ENCODE measurements at places on chromosomes 3 and 15.

GRCh38 chr15:100703671-100704070, 101.3 kb downstream of the ASB7 start:
- no peak for DNase-seq

DNA sequence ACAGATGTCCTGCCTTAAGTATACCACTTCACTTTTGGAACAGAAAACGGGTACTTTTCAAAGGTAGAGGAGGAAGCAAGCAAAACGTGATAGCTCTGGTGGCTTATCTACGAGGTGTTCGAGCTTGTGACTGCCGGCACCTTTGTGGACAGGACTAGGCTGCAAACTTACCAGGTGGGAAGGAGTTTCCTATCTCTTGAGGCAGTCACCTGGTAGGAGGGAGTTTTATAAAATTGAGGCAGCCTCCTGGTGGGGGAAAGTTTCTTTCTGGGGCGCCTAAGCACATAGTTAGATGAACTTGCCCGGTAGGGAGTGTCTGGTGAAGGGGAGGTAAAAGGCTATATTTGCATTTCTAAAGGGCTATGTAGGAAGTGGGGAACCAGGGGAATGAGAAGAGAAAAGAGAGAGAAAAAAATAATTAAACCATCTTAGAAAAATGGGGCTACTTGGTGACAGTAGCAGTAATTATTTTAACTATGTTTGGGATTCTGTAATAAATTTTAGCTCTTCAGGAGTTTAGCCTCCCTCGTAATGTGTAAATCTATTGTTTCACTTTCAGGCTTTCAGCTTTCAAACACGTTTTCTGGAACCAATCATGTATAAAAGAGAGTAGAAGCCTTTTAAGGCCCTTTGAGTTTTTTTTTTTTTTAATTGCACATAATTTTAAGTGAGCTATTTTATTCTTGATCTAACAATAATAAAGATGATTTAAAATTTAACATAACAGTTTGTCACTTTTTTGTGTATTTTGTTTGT, 131.0 kb downstream of the IL5RA start:
- no peak for DNase-seq

- no peak for DNase-seq
Measured at GRCh38 chr15:23035964-23036566, 3.3 kb downstream of the TUBGCP5 start.

DNA sequence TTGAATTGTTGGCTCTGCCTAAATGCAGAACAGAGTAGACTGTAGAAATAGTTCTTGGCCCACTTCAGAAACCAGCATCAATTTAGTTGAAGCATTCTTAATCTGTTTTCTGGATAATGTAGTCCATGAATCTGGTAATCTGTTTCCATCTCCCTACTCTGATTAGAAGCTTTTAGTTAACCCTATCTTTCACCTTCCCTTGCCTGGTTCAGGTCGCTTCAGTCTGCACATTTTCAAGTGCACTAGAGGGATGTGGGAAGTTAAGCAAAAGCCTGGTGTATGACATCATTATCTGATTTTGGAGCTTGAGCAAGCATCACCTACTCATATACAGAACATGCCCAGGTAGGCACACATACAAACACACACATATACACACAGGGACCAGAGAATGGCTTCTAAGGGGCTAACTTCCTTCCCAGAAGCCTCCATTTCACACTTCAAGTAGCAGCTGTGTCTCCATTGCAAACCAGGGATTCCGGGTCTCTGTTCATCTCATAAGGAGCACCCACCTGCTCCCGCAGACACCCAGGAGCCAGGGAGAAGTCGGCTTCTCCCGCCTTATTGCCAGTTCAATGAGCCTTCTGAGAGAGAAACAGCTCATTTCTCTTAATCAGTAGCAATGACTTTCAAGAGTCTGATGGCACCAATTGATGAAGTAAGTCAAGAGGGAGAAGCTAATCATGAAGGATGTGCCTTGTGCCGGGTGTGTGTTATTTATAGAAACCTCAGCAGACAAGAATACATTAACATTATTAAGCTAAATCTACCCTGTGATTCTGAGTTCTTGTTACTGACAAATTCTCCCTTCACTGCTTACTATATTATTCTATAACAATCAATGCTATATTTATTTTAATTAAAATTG, 347.9 kb upstream of the STAC start:
- no peak for DNase-seq

- no peak for DNase-seq
Measured at GRCh38 chr3:187943677-187944389, 198.6 kb upstream of the BCL6 start.

DNA sequence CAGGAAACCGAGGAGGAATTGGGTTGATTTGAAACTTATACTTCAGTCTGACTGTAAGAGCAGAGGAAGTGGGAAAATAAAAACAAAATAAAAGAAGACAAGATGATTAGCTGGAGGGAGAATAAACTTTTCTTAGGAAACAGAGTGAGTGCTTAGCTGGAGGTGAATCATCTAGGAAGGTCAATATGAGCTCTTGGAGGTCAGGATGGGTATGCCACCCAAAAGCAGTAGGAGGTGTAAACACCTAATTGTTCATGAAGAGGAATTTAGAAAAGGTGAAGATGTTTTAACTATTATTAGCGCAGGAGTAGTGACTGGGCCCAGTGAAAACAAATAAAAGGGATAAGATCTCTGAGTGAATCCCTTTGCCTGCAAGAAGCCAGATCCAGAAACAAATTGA, 39.9 kb upstream of the ARL14 start:
- no peak for DNase-seq

GRCh38 chr3:110623571-110623970, 448.0 kb upstream of the NECTIN3 start:
- no peak for DNase-seq

- no peak for DNase-seq
Measured at GRCh38 chr15:78933823-78934654, 10.8 kb downstream of the CTSH start.

- no peak for DNase-seq
Measured at GRCh38 chr3:13484851-13485590, 4.9 kb downstream of the HDAC11 start.

- no peak for DNase-seq
Measured at GRCh38 chr3:45758871-45759270, 37.5 kb downstream of the SLC6A20 start.

DNA sequence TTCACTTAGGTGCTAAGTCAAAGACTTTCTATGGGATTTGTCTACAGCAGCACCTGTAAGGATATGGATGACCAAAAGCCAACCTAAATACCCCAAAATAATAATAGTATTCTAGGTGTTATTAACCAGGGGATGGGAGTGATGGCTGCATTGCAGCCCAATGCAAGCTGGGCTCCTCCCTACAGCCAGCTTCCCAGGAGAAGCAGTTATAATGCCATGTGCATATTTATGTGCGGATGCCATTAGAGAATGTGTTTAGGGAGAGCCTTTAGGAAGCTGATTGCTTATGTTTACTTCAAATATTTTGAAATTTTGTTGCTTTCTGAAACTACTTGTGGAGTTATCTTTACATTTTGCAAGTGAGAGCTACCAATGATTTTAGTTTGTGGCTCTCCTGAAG, 237.3 kb downstream of the CHST2 start:
- DNase-seq, result no peak

- peak; percentile 97 for DNase-seq
Measured at GRCh38 chr15:39580485-39581241, at the start of gene THBS1. TSS of gene THBS1 (plus strand) at chr15:39581079. CDS start at chr15:39581858, 779 bp downstream.

DNA sequence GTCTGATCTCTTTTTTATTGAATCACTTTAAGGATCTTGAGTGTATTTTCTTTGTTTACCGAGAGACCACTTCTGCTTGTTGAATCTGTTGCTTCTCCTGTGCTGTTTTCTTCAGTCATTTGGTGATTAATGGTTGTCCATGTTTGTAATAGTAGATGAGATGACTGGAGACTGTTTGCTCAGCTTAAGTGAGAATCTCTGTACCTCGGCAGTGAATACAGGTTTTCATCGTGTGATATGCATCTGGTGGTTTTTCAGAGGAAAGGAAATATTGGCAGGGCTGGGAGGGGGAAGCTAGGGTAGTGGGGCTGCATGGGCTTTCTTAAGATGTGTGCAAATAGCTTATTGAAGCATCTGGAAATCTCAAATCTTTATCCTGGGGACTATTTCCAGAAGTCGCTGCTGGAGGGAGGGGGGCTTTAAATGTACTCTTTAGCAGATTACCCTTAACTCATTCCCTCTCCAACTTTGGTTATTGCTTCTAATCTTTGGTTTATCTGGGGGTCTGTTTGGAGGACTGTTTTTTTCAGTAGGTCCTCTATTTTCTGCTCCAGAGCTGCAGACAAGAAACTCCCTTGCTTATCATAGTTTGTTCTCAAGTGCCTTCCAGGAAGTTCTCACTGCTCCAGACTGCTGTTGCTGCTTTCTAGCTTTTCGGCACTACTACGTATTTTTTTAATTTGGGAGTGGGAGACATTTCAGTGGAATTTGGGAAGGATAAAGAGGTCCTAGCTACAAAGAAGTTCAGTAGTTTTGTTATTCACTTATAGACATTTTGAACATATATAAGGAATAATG, 19.4 kb downstream of the CMTM8 start:
- no peak for DNase-seq

All from fibroblast of skin of left quadriceps (primary cell).